ENCODE measurements at places on chromosomes 6 and 20.

GRCh38 chr6:90739339-90739738 is 152.5 kb upstream of the MAP3K7 start:
- DNase-seq, result no peak

DNA sequence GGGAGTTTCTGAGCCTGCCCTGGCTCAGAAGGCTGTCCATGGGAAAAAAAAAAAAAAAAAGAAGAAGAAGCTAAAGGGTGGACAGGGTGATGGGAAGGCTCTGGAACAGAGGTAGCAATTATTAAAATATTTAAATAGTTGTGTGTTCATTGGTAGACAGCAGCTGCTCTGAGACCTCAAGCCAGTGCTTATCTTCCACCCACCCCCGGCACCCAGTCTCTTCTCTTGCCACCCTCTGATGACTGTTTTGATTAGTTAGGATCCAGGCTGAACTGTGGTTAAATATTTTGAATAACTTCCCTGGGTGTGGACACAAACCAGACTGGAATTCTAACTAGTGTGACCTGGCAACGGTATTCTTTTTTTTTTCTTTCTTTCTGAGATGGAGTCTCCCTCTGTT is 16.9 kb upstream of the SRSF3 start:
- DNase-seq, result no peak

- DNase-seq, result no peak
Observed at GRCh38 chr6:154410619-154411072, 54.0 kb upstream of the IPCEF1 start.

DNA sequence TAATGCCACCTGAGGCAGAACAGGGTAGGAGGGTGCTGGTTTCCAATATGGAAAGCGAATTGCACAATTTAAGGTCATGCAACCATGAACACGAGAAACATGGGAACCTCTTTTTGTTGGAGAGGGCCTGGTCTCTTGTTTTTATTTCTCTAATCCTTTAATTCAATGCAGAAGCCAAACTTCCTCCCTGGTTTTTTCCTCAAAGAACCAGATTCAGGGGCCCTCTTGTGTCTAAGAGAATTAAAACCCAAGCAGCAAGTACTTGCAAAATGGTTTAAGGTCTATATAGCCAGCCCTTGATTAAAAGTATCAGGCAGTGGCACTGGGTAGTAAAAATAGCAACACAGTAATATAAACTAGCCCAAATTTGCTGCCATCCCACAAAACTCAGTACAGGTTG is 19.5 kb downstream of the GSTA4 start:
- DNase-seq, result no peak

GRCh38 chr6:25458485-25458884 is 179.3 kb downstream of the CARMIL1 start:
- DNase-seq, result no peak

- DNase-seq, result no peak
Observed at GRCh38 chr6:51027283-51028065, 208.8 kb downstream of the TFAP2B start.

DNA sequence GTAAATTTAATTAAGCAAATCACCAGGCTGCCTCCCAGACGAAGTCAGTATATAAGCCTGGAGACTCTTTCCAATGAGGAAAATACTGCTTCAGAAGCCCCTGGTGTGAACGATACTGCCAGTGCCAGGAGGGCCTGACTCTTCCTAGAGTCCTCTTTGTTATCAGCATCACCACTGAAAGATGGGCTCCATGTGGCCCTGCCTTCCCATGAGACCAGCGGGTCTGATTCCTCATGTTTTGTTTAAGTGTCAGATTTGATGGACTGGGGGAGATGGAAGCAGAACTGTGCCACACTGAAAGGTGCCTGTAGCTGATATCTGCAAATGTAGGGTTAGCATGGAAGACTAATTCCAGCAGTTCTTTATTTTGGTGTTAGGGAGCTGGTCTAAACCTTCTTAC is 7.9 kb downstream of the NQO2 start:
- DNase-seq, result no peak

DNA sequence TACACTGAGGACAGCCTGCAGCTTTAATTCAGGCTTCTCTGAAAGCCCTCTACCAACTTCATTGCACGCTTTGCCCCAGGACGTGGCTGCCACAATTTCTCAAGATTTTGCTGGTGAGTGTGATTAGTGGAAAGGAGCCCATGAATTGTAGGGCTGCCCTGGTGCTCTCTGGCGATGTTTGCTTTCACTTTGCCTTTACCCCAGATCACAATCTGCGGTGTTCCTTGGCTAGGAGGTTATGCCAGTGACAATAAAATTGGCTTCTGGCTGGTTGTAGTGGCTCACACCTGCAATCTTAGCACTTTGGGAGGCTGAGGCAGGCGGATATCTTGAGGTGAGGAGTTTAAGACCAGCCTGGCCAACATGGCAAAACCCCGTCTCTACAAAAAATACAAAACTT is 139.3 kb downstream of the FOXC1 start:
- DNase-seq, result no peak

DNA sequence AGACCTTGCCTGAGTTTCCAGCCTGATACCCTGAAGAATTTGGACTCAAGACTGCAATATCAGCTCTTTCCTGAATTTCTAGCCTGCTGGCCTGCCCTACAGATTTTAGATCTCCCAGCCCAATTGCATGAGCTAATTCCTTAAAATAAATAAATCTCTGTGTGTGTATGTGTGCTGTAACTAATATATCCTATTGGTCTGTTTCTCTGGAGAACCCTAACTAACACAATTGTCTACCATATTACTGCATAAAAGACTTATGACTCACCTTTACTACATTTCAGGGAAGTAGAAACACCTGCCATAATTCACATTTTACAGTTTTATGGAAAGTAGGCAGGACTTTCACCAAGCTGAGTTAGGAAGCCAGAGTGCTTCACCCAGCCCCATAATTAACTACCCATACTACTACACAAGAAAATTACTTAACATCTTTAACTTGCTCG is 90.7 kb upstream of the BEND6 start:
- no peak for DNase-seq

- no peak for DNase-seq
Observed at GRCh38 chr6:141552031-141552430, 580.7 kb upstream of the GJE1 start.

- no peak for DNase-seq
Observed at GRCh38 chr6:157157258-157157657, 166.1 kb downstream of the TMEM242 start.

GRCh38 chr20:32681175-32682084 is 7.7 kb upstream of the C20orf203 start:
- DNase-seq, result no peak

DNA sequence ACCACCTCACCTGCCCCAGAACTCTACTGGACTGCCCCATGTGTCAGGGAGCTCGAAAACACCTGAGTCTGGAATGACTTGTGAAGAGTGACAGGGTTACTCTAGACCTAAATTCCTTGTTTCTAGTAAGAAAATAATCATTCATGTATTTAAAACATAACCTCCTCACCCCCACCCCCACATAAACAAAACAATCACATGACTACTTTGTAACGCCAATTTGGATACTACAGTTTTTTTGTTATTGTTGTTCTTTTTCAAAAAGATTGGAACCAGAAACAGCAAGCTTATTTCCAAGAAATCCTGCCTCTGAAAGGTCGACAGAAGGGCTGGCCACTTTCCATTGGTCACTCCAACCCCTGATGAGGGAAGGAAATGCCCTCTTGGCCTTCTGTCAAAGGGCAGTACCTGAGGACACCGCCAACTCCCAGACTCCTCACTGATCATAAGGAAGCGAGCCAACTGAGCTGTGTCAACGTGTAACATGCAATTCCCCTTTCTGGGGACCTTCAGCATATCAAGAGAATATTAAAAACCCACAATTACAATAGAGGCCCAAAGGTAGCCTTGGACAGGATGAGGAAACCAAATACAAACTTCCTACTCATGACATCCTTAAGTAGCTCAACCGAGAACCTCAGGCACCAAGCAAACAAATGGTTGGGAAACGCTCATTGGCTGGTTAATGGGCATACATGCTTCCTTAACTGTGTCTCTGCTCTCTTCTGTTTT is 2.6 kb downstream of the MCUR1 start:
- no peak for DNase-seq

DNA sequence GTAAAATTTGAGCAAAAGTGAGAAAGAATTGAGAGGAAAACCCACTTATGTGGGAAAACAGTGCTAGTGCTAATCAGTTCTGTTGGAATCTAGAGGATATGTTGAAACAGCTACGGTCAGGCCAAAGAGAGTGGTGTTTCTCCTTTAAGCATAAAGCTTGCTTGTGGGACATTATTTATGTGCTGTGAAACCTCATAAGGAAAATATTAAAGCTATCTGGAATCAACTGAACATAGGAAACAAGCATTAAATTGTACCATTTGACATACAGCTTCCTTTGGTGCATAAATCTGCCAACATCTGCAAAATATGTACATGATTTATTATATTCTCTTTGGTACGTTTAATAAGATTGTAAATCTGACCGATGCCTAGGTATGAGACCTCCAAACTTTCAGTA is 182.5 kb upstream of the PDE10A start:
- DNase-seq, result no peak

- DNase-seq, result no peak
Observed at GRCh38 chr6:163318071-163318786, 96.3 kb upstream of the QKI start.

DNA sequence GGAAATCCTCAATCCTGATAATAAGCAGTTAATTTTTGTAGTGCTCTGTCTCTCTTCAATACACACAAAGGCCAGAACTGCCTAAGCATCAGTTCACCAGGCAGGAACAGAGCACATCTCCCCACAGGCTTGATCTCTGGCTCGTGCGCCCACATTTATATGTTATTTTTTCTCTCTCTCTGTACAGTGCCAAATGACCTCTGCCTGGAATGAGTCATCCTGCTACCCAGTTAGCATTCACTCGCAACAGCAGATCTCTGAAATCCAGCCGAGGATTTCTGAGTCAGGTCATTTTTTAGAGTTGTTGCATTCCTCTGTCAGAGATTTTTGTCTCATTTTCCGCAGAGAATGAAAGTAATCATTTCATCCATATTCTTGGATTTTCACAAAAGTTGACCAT is 107.1 kb downstream of the COL12A1 start:
- DNase-seq, result no peak

GRCh38 chr20:24485981-24486380 is 16.6 kb downstream of the SYNDIG1 start:
- DNase-seq, result no peak

DNA sequence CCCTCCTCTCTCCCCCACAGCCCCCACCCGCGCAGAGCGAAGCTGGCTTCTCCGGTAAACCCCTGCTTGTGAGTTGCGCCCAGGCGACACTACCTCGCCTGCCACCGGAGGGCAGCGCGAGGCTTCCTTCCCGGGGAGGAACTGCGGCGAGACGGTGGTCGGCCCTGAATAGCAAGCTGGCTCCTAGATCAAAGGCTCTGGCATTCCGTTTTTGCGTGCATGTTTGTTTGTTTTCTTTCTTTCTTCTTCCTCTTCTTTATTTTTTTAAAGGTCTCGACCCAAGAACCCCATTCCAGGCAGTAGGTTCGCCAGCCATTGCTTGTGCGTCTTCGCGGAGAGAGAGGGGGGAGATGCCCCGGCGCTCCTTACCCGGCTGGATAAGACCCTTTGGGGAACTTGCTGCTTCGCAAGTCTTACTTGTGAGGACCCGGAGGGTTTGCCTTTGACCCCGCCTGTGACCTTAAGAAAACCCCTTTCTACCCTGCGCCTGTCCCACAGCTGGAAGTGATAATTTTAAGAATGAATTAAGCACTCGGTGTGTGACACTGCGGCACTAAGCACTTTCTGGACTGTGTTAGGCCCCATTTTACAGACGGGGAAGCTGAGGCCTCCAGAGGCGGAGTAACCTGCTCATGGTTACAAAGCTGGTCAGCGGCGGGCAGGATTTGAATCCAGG is 92.7 kb upstream of the SIRPA start:
- DNase-seq, result peak; percentile 75

DNA sequence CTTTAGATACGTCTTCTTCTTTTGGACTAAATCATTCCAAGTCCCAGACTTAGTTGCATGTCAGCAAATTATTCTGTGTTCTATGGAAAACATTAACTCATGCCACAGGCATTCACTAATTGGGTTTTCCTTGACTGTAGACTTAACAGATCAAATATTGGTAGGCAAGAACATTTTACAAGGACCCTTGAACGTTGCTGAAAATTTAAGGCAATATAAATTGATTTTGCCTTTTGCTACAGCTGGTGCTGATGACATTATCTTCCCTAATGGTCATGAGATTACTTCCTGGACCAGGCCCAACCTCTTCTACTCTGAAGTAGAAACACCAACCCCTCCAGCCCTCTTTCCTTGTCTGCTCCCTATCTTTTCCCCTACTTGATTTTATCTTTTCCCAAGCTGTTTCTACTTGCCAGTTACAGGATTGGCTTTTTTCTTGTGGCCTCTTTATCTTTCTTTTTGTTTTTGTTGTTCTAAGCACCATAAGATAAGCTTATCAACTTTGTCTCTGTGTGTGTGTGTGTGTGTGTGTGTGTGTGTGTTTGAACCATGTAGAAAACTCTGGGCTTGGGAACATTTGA is 514.0 kb upstream of the SOX4 start:
- DNase-seq, result no peak

GRCh38 chr20:1883986-1884385 is 11.2 kb upstream of the SIRPA start:
- DNase-seq, result no peak

DNA sequence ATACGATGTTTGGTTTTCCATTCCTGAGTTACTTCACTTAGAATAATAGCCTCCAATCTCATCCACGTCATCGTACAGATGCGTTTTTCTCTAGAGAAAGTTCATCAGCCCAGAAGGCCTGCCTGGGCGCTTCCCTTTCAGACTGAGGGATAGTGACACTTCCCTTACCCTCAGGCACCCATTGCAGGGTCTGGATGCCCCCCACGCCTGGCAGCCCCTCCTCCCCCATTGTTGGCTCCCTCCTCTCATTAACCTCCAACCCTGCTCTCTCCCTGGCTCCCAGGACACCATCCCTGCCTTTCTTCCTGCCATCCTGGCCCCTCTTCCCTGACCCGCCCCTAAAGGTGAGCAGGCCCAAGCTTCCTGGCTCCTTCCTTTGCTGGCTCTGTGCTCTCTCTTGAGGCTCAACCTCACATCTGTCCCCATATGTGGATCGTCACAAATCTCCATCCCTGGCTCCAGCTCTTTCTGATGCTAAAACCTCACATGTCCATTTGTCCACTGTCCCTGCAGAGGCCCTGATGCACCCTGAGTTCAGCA is 145.2 kb downstream of the SYCP2 start:
- DNase-seq, result no peak

DNA sequence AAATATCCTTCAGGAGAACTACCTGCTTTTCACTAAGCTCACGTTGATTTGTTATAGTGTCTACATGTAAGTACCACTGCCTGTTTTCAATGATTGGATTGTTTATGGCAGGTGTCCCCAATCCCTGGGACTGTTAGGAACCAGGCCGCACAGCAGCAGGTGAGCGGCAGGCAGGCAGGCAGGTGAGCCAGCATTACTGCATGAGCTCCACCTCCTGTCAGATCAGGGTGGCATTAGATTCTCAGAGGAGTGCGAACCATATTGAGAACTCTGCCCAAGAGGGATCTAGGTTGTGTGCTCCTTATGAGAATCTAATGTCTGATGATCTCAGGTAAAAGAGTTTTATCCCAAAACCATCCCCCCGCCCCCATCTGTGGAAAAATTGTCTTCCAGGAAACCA is 303.3 kb downstream of the EYA4 start:
- DNase-seq, result no peak

GRCh38 chr20:25032065-25032477 is 25.9 kb downstream of the ACSS1 start:
- DNase-seq, result peak; percentile 78

GRCh38 chr6:3372184-3372846 is 84.5 kb downstream of the SLC22A23 start:
- DNase-seq, result no peak
